ENCODE measurements at places on chromosomes 11 and 22.

- DNase-seq, result no peak
Measured at GRCh38 chr22:44325718-44326490, 13.2 kb upstream of the SHISAL1 start.

DNA sequence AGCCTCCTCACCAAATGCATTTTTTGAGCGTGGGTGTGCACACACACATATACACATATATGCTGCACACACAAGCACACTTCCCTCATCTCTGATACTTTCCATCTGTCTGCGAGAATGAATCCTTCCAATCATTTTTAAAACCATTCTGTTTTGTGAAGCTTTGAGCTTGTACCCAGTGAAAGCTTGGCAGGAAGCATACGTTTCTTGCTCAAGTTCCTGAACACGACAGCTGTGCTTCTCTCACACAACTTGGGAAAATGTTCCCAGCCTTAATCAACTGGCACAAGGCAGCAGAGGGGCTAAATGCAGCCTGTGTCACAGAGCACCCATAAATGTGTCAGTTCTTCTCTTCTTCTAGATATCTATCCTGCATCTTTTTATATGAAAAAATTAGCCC, 524.0 kb upstream of the KIRREL3 start:
- DNase-seq, result no peak

- no peak for DNase-seq
Measured at GRCh38 chr22:42716649-42717127, 4.0 kb downstream of the A4GALT start.

DNA sequence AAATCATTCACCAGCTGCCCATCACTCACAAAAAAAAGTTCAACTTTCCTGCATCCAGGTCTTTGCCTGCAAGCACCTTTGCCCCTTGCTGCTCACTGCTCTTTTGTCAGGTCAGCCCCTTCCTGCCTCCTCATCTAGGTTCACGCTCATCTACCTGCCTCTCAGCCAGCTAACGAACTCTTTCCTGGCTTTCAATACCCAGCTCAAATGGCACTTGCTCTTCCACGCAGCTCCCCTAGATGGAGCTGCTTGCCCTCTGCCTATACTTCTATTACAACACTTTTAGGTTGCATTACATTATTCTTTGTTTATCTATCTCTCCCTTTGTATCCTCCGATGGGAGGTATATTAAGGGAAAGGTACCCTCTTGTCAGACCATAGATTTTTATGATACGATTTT, 78.9 kb upstream of the TBCEL start:
- DNase-seq, result no peak

DNA sequence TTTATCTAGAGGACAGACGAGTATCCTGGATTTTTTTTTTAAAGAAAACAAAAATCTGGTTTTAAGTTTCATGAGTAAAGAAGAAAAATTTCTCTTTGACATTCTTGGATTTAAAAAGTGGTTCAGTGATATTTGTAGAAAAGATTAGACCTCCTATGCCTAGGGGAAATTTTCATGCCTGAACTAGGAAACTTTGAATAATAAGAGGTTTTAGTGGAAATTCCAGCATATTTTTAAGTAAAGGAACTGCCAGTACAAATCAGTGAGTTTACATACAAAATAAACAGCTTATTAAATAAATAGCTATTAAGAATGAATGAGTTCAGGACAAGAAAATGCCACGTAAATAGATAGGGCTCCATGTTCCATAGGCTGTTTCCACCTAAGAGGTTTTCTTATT, 17.5 kb downstream of the JAM3 start:
- no peak for DNase-seq

DNA sequence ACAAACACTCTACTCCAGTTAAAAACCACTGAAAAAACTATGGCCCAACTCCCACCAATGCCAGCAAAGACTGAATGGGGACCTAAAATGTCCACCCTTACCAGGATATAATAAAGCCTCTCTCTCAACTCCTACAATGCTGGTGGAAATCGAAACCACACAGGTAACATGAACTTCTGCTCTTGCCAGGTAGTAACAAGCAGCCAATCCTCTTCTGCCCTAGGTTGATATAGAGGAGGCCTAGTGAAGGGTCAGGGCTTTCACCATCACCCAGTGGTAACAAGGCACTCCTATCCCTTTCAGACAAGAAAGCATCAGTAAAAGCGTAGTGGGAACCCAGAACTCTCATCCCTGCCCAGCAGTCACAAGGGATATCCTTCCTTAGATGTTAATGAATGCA, 22.6 kb downstream of the DCUN1D5 start:
- DNase-seq, result no peak

DNA sequence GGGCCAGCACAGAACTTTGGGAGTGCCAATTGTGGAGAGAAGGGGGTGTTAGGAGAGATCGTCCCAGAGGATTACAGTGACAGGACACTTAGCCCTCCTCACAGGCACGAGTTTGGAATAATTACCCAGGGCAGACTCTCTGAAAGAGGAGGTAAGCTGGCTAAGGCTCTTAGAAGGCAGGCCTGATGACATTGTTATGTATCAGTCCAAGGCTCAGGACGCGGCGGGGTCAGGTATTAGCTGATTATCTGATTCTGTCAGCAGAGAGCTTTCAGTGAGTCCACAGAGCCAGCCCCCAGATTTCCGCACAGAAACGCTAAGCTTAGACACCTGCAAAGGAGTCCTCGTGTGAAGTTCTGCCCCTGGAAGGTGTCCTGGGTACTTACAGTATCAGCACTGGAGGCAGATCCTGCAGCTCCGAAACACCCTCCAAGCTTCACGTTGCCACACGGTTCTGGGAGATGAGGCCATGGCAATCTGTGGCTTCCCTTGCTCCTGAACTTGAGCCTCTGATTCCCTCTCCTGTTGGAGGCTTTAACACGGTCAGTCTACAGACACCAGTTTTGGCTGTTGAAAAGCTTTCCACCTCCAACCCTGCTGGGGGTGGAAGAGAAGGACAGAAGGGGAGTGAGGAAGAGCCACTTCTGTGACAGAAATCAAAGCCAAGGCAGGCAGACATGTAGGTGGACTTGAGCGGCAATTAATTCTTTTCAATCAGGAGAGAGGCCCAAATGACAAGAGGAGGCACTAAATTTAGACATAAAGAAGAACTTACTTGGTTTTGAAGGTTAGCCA, 123.6 kb upstream of the CADM1 start:
- DNase-seq, result no peak

DNA sequence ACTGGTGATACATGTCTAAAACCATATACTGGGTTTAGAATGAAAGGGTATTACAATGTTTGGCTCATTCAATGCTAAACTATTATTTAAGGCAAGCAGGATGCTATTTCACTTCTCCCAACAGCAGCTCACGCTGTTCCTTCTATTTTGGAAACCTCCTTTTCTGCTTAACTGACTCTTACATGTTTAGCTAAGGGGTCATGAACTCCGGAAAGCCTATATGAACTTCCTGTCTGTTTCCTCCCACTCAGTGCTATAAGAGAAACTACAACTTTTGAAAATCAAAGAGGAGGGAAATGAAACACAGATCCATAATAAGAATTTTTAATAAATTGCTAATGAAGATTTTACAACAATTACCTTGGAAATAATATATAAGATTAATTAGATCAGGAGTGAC, 30.9 kb downstream of the SLC36A4 start:
- DNase-seq, result no peak

DNA sequence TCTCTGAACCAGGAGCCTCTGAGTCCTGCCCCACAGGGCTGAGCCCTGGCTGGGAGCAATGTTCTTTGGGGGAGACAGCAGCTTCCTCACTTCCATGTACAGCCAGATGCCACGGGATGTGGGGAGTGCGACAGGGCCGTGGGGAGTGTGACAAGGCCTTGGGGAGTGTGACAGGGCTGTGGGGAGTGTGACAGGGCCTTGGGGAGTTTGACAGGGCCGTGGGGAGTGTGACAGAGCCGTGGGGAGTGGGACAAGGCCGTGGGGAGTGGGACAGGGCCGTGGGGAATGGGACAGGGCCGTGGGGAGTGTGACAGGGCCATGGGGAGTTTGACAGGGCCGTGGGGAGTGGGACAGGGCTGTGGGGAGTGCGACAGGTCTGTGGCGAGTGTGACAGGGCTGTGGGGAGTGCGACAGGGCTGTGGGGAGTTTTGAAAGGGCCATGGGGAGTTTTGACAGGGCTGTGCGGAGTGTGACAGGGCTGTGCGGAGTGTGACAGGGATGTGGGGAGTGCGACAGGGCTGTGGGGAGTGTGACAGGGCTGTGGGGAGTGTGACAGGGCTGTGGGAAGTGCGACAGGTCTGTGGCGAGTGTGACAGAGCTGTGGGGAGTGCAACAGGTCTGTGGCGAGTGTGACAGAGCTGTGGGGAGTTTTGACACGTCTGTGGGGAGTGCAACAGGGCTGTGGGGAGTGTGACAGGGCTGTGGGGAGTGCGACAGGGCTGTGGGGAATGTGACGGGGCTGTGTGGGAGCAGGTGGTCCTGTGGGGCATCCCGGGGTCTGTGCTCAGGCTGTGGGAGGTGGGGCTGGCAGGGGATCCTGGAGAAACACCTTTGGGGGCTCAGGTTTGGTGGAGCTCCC, 6.6 kb upstream of the KRTAP5-6 start:
- DNase-seq, result no peak

GRCh38 chr11:66996609-66997273, 21.6 kb downstream of the C11orf86 start:
- no peak for DNase-seq

DNA sequence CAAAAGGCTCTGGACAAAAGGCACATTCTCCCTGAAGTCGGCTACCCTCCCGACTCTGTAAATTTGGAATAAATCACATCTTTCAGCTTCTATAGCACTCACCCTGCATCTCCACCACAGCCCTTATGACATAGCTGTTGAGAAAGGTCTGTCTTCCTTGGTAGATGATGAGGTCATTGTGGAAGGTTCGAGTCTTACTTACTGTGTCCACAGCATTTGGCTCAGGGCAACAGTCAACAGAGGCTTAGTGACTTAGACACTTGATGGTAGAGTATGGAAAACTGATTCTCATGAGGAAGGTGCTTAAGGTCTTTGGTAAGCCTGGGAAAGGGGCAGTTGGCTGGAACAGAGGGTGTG, 45.6 kb downstream of the PTPRJ start:
- DNase-seq, result no peak

- DNase-seq, result no peak
Measured at GRCh38 chr11:59179121-59179520, 7.2 kb downstream of the DTX4 start.

GRCh38 chr11:119889728-119890280, 160.8 kb upstream of the NECTIN1 start:
- DNase-seq, result no peak

DNA sequence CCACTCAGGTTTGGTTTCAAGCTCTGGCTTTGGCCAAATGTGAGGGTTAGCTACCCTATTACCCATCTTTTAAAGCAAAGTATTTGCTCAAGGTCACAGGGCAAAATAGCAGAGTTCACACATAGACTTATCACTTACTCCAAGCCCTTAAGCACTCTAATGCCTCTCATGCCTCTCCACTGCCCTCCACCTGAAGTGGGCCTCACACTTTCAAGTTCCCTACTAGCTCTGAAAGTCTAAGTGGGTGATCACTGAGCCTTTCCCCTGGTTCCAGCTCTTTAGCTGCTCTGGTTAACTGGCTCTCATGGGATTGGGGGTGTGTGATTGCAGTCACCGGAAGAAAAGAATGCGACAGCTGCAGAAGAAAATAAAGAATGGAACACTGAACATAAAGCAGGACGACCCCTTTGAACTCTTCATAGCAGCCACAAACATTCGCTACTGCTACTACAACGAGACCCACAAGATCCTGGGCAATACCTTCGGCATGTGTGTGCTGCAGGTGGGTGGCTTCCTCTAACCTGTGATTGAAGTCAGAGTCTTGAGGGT, 6.4 kb downstream of the NAT10 start:
- no peak for DNase-seq

GRCh38 chr22:31923136-31923535, 21.2 kb upstream of the YWHAH start:
- no peak for DNase-seq

- no peak for DNase-seq
Measured at GRCh38 chr22:49086181-49086580, 741.5 kb downstream of the BRD1 start.

DNA sequence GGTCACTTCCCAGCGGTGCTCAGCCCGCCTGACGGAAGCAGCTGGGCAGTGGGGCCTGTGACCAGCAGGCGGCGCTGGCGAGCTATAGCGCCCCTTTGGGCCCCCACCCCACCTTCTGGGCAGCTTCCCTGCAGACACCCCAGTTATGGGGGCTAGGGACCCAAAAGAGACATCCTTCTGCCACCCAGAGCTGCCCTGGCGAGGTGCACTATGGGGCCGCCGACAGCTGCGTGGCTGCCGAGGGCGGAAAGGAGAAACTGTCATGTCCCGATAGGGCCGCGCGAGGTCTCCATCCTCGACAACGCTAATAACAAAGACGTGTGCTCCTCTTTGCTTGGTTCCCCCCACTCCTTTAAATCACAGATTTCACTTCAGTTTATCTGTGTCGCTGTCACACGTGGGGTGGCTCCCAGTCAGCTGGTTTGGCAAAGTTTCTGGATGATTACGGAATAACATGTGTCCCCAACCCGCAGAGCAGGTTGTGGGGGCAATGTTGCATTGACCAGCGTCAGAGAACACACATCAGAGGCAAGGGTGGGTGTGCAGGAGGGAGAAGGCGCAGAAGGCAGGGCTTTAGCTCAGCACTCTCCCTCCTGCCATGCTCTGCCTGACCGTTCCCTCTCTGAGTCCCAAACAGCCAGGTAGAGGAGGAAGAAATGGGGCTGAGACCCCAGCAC, 673 bp upstream of the MYO7A start:
- no peak for DNase-seq

GRCh38 chr11:19116971-19117759, at the start of gene ZDHHC13:
TSS of gene ZDHHC13 (plus strand) at chr11:19117168. CDS start at chr11:19117250, 82 bp downstream.
- DNase-seq, result peak; percentile 90

GRCh38 chr22:19720150-19720827, 3.0 kb upstream of the GP1BB start:
- no peak for DNase-seq

DNA sequence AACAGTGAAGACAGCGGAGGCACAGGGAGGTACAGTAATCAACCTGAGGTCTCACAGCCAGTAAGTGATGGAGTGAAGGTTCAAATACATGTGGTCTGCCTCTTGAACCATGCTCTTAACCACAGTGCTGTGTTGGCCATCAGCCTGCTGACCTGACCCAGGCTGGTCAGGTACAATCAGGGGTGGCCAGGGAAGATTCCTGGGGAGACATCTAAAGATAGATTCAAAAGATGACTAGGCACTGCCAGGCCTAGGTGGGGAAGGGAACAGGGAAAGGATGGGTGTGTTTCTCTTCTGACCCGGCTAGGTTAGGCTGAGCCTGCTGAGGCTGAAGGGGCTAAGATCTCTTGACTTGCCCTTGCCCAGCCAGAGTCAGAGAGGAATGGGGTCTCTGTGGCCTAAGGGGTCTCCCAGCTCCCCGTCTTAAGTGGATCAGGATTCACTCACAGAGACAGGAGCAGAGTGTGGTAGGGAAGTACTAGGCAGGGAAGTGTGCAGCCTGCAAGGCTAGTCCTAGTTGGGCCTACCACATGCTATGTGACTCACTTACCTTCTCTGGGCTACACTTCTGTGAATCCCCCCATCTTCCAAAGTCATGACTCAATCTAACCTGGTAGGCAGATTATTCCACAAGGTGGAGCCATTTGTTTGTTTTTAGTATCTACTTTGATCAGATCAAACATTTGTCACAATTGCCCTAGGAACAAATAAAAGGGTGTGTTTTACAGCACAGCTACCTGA, 10.4 kb upstream of the SREBF2 start:
- DNase-seq, result no peak

- DNase-seq, result no peak
Measured at GRCh38 chr22:38305471-38306448, 11.5 kb downstream of the CSNK1E start.

- DNase-seq, result no peak
Measured at GRCh38 chr22:19567157-19568009, 43.2 kb upstream of the CLDN5 start.

Measured in stimulated activated CD8-positive, alpha-beta memory T cell treated with anti-CD3 and anti-CD28 coated beads, Interleukin-7, amount 100 ng/mL, for 1 hour (primary cell).